ENCODE measurements at places on chromosomes 6 and 20.

- no peak for DNase-seq
These were observed 44.1 kb downstream of the VIP start for GRCh38 chr6:152794696-152795095.

- no peak for DNase-seq
These were observed 111.6 kb downstream of the ERMARD start for GRCh38 chr6:169862892-169863525.

GRCh38 chr6:136927292-136927691 lies 5.2 kb downstream of the SLC35D3 start:
- no peak for DNase-seq

DNA sequence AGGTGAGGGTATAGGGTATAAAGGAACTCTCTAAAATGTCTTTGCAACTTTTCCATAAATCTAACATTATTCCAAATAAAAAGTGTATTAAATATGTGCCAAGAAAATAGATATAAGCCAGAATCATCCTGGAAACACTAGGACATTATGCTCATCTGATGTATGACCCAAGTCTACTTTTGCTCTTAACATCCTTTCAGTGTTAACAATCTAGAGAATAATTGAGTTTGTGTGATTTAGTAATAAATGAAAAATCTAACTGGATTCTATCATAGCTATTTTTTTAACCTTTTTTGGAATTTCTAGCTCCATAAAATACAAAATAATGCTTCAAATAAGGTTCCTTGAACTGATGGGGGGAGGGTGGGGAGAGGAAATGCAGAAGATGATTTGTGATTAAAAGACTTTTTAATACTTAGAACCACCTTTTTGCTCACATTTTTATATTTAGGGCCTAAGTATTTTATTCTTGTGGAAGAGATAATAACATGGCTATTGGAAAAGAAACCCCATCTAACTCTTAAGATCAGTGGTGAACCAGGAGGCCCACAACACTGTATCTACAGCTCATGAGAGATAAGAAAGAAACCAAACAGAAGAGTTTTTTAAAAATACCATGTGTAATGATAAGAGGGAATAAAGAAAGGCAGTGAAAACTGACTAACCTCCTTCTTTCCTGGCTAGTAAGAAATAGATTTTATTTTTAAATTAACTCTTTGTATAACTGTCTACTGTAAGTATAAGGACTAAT lies 68.5 kb downstream of the PDSS2 start:
- DNase-seq = no peak

DNA sequence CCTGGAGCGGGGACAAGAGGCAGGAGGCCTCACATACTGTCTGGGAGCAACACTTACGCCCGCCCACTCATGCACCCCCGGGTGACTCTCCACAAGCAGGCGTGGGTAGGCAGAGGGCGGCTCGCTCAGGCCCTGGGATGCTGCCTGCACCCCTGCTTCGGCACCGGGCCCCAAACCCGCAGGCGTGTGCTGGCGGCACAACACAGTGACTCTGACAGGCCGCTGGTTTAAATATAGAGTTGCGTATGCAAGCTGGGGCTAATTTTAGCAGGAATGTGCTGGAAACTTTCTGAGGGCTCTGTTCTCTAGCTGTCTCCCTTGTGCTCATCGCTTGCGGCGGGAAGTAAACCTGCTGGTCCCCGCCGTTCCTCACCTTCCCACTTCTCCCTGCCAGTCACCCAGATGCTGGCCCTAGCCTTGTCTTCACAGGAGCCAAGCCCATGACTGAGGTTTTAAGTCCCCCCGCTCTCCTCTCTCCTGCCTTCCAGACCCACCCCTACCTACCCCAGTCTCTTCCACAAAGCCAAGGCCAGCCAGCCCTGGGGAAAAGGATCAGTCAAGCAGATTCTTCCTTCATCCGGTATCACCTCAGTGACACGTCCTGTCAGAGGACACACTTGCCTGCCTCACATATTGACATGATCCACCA lies 94.5 kb upstream of the FOXP4 start:
- DNase-seq = no peak

DNA sequence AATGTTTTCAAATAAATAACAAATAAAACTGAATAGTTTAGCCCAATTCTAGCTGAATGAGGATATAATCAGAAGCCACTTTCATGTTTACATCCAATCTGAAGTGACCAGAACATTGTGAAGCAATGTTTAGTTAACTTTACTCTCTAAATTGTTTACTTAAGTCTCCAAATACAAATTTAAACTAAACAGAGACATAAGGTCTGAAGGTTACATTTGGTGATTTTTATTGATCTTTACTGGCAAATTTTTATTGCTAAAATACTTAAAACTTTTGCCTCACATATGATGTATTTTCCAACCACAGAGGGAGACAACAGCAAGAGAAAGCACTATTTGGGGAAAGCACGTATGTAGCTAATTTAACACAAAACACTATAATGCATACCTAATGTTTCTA lies 106.8 kb upstream of the THEMIS start:
- DNase-seq = no peak

GRCh38 chr20:53387983-53388675 lies 205.5 kb downstream of the ZNF217 start:
- no peak for DNase-seq

All from thoracic aorta (tissue), 2 donors.